ENCODE measurements at places on chromosomes 11 and 22.

DNA sequence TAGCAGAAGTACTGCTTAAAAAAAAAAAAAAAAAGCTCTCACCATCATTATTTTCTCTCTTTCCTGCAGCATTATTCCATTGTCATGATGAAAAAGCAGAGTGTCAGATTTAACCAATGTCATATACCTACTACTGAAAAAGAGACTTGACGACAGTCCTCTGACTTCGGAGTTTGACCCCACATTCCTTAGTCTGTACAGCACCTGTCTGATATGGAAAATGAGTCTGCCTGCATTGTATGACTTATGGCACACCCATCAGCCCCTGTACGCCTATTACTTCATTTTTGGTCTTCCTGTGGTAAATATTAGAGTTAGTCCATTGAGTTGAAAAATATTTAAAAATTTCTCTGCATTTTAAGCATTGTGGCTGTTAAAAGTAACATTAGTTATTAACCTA is 54.5 kb upstream of the NOX4 start:
- no peak for DNase-seq

GRCh38 chr11:121323046-121323607 is 30.6 kb downstream of the SC5D start:
- no peak for DNase-seq

- DNase-seq = no peak
Measured at GRCh38 chr11:57604296-57605027, 7.0 kb downstream of the SERPING1 start.

DNA sequence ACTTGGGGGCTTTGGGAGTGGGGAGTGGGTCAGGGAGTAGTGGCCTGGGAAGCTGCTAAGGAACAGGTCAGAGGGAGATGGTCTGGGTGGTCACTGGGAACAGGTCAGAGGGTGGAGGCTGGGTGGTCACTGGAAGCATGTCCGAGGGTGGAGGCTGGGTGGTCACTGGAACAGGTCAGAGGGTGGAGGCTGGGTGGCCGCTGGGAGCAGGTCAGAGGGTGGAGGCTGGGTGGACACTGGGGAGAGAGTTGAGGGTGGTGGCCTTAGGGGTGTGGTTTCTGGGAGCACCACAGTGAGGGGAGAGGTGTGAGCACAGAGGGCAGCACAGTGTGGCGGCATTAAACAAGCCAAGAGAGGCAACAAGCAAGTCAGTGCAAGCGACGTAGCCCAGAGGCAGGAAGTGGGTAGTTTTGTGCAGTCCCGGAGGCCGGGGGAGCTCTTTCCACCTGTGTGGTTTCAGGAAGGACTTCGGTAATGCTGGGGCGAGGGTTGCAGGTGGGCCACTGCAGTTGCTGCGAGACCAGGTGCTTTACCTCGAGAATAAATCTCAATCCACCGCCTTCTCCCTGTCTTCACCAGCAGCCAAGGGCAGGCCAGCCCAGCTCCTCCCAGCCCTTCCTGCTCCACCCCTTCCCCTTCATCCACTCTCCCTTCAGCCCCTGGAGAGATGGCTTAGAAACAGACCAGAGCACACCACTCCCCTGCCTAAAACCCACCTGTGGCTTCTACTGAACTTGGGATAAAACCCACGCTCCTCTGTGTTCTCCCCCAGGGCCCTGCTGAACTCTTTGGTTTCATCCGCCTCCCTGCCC is 3.2 kb upstream of the CACNA1I start:
- DNase-seq = no peak

DNA sequence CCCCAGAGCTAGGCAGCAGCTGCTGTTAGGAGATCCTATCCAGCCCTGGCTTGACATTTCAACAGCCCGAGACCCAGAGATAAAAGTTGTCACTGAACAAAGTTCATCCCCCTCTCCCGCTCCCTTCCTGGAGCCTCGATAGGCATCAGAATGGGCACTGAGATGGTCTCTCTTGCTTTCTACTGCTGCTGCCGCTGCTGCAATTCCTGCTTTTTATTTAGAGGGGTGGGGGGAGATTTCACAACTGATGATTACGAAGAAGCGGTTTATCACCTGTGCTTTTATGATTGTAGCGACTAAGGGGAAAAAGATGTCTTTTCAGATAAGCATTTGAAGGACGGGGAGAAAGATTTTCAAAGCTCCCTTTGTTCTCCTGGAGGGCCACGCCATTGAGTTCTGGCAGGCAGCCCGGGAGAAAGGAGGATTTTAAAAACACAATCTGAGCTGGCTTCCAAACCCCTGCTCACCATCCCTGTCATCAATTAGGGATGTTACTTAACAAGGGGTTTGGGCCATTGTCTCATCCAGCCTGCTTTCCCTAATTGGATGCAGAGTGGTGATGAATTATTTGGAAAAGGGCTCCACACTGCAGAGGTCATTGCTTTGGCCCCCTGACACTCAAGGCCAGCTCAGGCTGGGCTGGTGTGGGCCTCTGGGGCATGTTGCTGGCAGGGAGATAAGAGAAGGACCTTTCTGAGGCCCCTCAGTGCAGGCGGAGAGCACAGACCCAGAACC is 344.7 kb downstream of the BUD13 start:
- DNase-seq = no peak

DNA sequence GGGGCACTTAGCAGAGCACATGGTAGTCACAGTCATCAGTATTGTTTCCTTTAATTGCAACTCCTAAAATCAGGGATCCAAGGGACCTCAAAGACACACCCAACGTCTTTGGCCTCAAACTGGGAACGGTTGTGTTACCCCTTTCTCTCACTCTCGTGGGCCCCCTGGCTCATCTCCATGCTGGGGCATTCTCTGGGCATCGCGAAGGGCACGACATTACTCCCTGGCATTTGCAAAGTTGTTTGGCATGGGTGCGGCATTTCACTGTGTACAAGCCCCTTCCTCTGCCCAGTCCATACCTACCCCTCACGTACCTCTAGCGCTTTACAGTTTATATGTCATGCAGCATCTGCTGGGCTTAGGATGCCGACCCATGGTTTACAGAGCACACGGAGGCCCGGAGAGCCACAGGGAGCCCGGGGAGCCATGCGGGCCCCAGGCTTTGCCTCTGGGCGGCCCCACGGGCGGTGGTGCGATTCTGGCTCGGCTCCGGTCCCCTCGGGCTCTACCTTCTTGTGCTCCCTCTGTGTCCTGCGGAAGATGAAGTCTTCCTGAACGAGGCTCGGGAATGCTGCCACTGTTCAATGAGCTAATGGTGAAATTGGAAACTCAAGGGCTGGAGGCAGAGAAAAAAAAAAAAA is 21.9 kb upstream of the CACNG2 start:
- no peak for DNase-seq

DNA sequence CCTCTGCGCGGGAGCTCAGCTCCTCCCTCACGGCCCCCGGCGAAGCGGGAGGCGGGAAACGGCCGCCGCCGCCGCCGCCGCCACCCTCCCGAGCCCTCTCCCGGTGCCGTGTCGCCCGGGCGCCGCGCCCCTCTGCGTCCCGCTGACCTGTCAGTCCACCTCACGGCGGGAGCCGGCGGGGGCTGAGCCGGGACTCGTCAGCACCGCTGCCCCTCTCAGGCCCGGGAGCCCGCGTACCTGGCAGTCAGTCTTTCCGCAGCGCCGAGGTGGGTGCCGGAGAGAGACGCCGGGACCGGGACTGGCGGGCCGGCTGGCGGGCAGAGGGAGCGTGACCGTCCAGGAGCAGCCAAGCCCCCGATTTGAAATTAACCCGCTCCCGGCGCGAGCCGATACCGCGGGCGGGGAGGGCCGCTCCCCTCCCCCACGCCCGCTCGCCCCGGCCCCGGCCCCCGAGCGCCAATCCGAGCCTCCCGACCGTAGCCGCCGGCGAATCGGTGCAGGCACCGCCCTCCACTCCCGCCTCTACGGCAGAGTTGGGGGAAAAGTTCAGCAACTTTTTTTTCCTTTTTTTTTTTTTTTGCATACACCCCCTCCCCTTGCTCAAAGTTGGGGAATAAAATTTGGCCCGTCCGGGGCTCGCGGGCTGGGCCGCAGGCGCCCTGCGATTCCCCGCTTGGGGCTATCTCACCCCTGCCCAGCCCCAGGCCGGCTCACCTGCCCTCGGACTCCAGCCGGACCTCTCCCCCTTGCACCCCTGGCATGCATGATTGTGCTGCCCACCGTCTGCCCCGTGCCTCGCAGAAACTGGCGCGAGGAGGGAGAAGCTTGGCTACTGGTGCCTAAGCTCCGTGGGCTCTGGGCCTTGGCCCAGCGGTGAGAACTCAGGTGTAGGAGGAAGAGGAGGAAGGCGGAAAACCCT is 774 bp upstream of the E2F8 start:
- no peak for DNase-seq
